ENCODE measurements at places on chromosomes 11 and 22.
A peak's percentile ranks its signal among the peaks of the same experiment; 100 is the strongest.

DNA sequence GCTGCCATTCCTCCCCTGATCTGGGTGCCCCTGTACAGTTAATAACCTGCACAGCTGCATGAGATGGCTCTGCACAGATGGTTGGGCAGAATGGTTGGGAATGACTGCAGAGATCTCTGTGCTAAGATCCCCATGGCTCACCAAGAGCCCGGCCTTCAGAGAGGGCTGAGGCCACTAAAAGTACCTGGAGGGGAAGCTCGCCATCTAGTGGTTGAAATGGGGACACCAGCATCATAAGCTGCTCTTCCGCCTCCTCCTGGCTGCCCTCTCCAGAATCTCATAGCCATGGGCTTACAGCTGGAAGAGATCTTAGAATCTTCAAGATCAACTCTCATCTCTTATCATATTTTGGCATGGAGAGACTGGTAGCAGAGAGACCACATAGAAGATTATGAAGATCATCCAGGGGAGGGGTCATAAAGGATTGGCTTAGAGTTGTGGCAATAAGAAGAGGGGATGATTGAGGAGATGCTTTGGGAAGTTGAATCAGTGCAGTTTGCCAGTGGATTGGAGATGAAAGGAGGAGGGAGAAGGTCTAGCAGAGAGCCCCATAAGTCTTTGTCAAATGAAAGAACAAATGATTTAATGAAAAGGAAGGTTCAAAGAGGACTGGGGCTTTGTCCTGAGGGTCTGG lies 22.0 kb upstream of the TLCD5 start:
- peak; percentile 56 for DNase-seq

- DNase-seq: peak; percentile 94
Observed at GRCh38 chr11:27201454-27202302, 161.1 kb downstream of the BBOX1 start.

GRCh38 chr11:33830903-33831648 lies 56.8 kb upstream of the FBXO3 start:
- no peak for DNase-seq

- DNase-seq: no peak
Observed at GRCh38 chr11:35740061-35740799, 77.7 kb downstream of the TRIM44 start.

GRCh38 chr11:68092411-68092810 lies 28.8 kb downstream of the CHKA start:
- no peak for DNase-seq

- DNase-seq: no peak
Observed at GRCh38 chr11:92580908-92581307, 356.3 kb downstream of the FAT3 start.

DNA sequence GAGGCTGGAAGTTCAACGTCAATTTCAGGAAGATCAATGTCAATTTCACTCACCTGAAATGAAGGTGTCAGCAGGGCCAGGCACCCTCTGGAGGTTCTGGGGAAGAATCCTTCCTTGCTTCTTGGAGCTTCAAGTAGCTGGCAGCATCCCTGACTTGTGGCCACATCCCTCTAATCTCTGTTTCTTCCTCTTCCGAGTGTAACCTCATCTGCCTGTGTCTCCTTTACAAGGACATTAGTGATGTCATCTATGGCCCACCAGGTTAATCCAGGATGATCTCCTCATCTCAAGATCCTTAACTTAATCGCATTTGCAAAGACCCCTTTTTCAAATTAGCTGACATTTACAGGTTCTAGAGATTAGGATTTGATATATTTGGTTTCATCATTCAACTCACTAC lies 240.8 kb upstream of the MTNR1B start:
- DNase-seq: no peak

DNA sequence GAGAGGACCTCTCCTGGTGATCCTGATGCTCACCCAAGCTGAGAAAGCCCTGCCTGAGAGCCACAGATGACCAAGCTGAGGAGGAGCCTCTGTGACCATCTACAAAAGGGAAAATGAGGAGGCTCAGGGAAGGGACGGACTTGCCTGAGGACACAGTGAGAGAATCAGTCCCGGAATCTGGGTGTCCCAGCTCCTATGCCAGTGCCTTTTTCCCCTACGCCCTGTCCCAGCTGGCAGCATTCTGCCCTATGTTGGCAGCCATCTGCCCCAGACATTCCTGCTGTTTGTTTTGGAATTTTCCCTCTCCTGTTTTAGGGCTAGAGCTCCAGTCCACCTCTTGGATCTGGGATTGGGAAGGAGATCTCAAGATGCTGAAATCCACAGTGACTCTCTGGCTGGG lies 54.6 kb downstream of the C11orf58 start:
- DNase-seq: no peak

DNA sequence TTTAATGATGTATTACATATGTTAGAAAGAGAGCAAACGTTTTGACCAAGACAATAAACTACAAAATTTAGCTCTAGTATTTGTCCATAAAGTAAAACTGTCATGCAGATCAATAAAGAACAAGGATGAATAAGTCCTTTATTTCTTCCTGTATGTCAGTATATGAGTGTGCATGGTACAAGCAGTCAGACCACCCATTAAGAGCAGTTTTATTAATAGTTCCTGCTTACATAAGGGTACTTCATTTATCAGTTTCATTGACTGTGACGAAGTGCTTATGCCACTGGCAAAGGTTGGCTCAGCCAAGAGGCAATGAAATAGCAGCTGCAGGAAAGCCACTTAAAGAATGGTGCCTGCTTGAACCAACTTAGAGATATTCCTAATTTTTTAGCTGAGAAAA lies 913.0 kb upstream of the CNTN5 start:
- DNase-seq: no peak

DNA sequence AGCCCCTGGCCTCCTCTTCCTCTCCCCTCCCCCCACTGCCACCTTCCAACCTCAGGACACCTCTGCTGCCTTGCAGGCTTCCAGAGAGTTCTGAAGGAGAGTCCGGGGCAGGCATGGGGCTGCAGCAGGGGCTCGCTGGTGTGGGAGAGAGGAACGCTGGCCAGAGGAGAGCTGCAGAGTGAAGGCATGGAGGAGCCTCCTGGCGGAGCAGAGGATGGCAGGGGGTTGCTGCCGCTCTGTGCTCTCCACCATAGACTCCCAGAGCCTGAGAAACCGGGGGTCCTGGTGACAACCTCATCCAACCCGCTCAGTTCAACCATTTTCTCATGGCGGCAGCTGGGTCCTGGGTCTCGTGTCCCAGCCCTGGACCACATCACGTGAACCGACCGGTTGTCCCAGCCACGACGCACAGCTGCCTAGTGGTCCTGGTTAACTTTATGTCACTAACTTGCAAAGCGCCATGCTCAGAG lies 17.5 kb downstream of the MRGPRG start:
- no peak for DNase-seq

DNA sequence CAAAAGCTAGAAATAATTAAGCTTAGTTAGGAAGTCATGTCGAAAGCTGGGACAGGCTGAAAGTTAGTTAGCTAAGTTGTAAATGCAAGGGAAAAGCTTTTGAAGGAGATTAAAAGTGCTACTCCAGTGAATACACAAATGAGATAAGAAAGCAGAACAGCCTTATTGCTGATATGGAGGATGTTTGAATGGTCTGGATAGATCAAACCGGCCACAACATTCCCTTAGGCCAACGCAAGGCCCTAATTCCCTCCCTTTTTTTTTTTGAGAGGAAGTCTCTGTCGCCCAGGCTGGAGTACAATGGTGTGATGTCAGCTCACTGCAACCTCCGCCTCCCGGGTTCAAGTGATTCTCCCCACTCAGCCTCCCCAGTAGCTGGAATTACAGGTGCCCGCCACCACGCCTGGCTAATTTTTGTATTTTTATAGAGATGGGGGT lies 23.3 kb upstream of the WEE1 start:
- no peak for DNase-seq

DNA sequence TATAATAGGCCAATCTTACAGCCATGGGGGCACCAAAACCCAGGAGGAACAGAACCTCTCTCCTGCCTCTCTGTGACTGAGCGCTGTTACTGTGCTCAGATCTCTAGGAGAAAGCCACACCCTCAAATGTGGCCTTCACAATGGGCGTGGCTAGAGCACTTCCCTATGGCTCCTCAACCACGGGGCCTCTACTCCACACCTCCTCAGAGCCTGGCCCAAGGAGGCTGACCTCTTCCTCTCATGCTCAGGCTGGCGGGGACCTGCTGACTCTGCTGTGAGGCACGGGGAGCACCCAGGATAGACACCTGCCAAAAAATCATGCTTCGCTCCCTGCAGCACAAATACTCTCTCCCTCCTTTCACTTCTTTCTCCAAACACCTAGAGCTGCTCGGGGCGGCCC lies 41.0 kb downstream of the C11orf58 start:
- no peak for DNase-seq

GRCh38 chr11:20162824-20163782 lies 2.8 kb upstream of the DBX1 start:
- DNase-seq: peak; percentile 4

DNA sequence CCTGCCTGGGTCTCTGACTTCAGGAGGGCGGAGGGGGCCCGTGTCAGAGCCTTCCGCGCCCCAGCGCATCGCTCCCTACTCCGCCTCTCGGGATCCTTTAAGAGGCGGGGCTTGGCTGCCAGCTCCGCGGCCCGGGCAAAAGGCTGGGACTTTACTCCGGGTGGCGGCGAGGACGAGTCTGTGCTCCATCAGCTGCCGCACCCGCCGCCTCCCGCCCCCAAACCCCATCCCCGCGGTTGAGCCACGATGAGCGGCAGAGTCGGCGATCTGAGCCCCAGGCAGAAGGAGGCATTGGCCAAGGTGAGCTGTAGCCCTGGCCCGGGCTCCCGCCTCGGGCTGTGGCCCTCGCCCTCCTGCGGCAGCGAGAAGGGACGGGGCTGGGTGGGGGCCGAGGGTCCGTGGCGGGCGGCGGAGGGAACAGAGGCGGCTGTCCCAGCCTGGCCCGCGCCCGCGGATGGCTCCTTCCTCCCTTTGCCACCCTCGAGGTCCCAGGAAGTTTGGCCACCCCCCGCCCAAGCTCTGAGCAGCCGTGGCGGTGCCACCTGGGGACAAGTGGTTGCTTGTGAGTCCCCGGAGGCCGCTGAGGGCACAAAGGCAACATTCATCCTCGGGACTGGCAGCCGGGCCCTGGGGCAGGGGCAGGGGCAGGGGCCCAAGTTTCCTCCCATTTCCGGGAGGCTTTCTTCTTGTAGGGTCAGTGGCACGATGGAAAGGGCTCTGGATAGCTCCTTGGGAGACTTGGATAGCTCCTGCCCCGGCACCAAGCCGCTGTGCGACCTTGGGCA lies at the start of gene SEC14L2:
Gene SEC14L2 (plus strand): TSS at position 148 of the 785 bp plus-strand sequence. CDS start 99 bp downstream, at position 247.
- peak; percentile 54 for DNase-seq

DNA sequence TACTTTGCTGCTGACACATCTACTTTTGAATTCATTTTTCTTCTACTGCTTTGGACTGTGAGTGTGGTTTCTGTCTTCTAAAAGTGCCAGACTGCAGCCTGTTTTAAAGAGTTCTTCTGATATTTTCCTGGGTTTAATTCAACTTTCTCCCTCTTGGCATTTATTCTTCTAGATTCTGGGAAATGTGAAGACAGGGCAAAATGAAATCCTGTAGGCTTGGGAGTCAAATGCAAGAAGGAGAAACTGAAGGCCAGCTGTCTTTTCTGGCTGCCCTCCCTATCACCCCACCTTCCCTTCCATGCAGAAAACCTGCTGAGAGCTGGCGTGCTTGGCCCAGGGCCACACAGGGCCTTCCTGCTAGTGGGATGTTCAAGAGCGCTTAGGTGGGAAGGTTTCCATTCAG lies 7.6 kb downstream of the ZNF70 start:
- DNase-seq: no peak

DNA sequence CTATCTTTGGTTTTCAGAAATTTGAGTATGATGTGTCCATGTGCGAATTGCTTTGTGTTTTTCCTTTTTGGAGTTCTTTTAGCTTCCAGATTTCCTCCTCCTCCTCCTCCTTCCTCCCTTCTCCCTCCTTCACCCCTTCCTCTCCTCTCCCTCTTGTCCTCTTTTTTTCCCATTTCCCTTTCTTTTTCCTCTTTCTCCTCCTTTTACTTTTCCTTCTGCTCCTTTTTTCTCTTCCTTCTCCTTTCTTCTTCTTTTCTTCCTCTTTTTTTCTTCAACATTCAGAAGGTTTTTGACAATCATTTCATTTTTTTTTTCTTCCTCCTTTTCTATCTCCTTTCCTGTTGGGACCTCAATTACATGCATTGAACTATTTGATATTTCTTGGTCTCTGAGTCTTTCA lies 104.9 kb downstream of the TMEM135 start:
- no peak for DNase-seq

- DNase-seq: peak; percentile 71
Observed at GRCh38 chr11:13338019-13338426, 60.4 kb downstream of the BMAL1 start.

GRCh38 chr22:36568846-36569245 lies 39.9 kb upstream of the EIF3D start:
- DNase-seq: no peak

DNA sequence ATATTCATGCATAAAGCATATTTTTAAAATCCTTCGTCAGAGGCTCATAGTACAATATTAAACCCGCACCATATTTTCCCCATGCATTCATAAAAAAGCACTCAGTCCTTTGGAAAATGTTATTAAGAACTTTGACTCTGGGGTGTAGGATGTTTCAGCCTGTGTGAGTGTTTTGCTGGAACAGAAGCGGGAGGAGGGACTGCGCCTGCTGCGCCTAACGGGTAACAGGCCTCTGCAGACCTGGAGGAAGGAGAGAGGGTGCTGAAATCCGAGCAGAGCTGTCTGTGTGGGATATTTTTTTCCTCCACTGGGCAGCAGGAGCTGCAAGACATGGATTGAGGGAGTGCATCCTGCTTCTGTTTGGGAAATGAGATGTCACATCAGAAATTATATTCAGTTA lies 483.0 kb downstream of the BRD1 start:
- DNase-seq: no peak

DNA sequence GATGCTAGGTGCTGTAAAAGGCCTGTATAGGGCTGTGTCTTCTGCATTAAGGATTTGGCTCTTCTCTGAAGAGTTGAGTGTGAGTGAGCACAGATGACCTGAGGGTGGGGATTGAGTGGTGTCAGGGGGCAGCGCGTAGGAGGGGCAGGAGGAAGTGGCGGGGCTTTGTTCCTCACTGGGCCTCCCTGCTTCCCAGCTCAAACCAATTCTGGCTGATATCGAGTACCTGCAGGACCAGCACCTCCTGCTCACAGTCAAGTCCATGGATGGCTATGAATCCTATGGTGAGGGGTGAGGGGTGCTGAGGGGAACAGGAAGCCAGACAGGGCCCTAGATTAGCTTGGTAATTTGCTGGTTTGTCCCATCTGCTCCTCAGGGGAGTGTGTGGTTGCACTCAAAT lies 9.1 kb downstream of the PHOX2A start:
- no peak for DNase-seq

- DNase-seq: no peak
Observed at GRCh38 chr11:5508605-5509004, 1.2 kb downstream of the UBQLN3 start.

- peak; percentile 74 for DNase-seq
Observed at GRCh38 chr22:40040927-40041326, 46.2 kb downstream of the FAM83F start.

GRCh38 chr22:31106731-31107177 lies 614 bp downstream of the SELENOM start:
- DNase-seq: peak; percentile 44

Data from fibroblast of skin of abdomen (primary cell).